ENCODE measurements at places on chromosomes 5 and 9.

DNA sequence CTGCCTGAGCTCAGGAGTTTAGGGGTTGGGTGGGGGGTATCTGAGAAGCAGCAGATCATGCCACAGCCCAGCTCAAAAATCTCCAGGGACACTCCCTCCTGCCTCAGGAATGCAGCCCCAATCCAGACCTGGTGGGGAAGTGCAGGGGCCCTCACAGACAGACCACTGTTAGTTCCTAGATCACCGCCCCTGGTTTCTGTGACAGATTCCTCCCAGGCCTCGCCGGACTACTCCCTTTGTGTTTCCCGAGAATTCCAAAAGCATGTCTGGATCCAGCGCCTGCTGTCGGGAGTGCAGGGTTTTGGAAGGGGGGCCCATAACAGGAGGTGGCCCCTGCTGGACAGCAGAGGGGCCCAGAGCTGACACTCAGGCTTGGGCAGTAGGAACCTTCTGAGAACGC is 74.5 kb downstream of the CTSL start:
- no peak for DNase-seq

DNA sequence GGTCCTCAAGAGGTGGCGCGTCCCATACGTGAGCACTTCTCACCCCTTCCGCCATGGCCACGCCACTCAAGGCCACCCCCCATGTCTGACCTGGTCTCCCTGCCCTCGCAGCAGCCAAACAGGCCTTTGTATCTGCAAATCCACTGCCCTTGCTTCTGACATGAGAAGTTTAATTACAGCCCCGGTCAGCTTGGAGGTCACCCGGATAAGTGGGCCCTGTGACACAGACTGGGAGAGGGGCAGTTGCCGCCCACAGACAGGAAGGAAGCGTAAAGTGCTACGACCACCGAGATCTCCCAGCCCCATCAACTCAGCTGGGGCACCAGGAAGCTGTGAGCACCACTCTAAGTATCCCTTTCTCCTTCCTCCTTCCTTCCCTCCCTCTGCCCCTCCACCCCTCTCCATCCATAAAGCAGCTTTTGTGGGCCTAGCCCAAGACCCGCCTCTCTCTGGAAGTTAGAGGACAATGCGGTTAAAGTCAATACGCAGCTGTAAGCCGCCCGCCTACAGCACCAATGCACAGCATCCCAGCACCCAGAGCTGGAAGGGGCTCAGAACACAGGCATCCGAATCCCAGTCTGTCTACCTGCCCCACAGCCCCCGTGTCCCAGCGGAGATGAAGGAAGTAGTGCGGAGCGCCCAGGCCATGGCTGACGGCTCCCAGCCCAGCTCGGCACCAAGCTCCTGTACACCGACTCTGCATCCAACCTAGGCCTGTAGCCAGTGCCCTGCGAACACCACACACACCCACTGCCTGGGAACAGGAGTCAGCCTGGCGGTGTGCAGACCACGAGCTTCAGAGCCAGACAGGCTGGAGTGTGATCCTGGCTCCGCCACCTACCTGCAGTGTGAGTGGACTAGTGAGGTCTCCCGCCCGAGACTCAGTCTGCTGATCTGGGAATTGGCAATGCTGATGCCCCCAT is 44.8 kb upstream of the RNF130 start:
- no peak for DNase-seq

DNA sequence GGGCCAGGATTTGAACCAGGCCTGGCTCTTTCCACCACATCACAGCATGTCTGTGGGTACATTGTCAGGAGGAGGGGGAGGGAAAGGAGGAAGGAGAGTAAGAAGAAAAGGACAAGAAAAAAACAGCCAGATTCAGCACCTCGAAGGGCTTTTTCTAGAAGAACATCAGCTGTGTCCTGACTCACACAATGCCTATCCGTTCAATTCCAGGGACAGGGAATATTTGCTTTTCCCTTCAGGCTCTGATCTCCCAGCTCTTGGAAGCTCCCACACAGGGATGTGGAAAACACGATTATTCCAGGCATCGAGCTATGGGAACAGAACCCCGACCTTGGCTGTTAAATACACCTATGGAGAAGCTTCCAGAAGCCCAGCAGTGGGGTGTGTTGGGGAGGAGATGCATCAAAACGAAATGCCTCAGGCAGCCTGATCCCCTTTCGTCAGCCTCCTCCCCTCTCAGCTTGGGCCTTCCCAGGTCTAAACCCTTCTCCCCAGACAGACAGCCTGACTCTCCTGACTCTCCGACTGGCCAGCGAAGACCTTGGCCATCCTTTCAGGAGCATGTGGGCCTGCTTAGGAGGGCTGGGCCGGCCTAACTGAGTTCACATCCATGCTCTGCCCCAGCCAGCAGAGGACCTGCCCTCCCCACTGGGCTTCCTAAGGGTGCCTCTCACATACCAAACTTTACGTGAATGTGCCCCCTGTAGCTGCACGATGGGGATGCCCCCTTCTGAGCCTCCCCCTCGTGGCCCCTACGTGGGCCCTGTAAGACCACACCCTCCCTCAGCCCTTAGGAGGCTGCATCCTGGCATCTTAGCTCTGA is 54.4 kb downstream of the NEURL1B start:
- no peak for DNase-seq

DNA sequence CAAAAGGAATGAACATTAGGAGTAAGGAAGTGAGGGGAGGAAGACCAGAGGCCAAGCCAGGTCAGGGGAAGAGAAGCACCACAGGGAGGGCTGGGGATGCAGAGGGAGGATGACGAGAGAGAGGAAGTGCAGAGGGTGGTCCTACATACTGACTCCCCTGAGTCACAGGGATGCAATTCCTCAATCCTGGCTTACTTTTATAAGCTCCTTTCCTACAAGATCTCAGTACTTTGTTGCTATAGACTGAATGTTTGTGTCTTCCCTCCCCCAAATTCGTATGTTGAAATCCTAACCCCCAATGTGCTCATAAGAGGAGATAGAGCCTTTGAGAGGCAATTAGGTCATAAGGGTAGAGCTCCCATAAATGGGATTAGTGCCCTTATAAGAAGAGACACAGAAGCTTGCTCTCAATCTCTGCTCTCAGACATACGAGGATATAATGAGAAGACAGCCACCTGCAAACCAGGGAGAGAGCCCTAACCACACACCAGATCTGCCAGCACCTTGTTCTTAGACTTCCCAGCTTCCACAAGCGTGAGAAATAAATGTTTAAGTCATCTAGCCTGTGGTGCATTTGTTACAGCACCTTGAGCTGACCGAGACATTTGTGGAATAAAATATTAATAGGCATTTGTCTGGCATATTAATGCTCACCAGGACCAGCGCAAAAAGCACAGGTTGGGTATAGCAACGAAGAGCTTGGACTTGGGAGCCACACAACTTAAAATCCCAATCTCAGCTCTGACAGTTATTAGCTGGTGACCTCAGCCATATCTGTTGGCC is 33.4 kb downstream of the GCNT4 start:
- no peak for DNase-seq

GRCh38 chr9:106588626-106589025 is 274.3 kb upstream of the ZNF462 start:
- DNase-seq: no peak

- DNase-seq: no peak
Observed at GRCh38 chr9:111456529-111456928, 27.7 kb downstream of the ECPAS start.

Measured in stimulated activated CD8-positive, alpha-beta memory T cell treated with anti-CD3 and anti-CD28 coated beads, Interleukin-4, amount 100 ng/mL, for 1 hour (primary cell).